IMR-90 (cell line): ENCODE measurements at places on chromosomes 1 and 21.

GRCh38 chr1:43007377-43008114, 48.9 kb upstream of the SLC2A1 start:
- DNase-seq: no peak

DNA sequence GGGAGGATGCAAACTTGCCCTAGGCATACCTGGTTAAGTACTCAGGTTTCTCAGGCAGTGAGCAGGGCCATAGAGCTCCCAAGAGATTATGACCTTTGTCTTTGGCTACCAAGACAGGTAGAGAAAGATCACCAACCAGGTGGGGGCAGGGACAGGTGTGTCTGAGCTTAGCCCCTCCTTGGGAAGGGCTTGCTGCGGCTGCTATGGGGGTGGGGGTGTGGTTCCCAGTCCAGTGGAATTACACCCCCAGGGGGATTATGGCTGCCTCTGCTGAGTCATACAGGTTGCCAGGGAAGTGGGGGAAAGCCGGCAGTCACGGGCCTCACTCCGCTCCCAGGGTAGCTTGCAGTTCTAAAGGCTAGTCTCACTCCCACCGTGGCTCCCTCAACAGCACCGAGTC, 65.2 kb upstream of the FAM163A start:
- DNase-seq: no peak

- DNase-seq: no peak
Measured at GRCh38 chr1:214455971-214456867, 95.2 kb downstream of the PTPN14 start.

GRCh38 chr1:68180441-68181164, 51.7 kb downstream of the WLS start:
- DNase-seq: no peak

GRCh38 chr1:82090104-82090503, 289.4 kb downstream of the ADGRL2 start:
- no peak for DNase-seq

- DNase-seq: no peak
Measured at GRCh38 chr1:7721940-7722669, 49.0 kb upstream of the VAMP3 start.
